Occipital lobe (tissue), 3 donors: ENCODE measurements at places on chromosomes 2 and 18.

- no peak for DNase-seq
Measured at GRCh38 chr2:74882299-74882687, 48.4 kb downstream of the HK2 start.

DNA sequence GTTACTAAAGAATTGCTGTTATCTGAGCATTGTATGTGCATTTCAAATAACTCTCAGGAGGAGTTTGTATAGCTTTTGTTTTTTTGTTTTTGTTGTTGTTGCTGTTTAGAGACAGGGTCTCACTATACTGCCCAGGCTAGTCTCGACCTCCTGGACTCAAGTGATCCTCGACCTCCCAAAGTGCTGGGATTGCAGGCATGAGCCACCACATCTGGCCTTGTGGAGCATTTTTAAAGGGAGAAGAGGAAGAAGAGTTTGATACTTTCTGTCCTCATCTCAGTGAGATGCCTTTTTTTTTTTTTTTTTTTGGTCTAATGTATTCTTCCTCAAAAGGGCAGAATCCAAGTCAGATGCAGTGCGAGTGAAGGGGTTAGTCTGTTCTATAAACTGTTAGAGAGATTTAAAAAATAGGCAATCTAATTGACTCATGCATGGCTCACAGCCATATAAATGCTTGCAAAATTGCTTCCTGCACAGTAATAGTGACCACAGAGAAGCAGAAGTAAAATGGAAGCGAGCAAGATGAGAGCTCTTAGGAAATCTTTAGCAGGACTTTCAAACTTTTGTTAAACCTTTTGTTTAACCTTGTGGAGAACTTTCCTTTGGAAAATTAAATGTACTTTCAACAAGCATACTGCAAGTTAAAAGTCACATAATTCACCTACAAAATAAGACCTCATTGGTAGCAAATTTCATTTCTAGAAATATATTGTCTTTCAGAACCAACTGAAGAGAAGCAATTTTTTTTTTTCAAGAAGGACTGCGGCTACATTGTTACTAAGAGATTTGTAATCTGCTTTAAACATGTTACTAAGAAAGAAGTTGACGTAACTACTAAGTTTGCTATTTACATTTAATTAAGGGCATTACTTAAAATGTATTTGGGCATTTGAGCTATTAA, 52.3 kb upstream of the ROCK1 start:
- no peak for DNase-seq

DNA sequence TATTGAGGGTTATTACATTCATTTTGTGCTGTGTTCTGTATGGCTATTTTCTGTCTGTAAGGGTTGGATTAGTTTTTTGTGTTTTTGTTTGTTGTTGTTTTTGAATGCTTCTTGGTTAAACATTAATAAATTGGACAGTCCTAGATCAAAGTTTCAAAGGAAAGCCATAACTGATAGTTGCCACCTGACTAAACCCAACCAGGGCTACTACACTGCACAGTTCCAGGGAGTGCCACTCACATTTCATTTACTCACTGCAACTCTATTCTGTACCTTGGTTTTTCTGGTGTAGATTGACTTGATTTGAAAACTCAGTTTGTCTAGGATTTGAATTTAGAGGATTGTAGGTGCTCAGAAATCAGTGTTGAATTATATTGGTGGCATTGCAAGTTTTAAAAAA, 6.4 kb downstream of the MYL12B start:
- DNase-seq: no peak

DNA sequence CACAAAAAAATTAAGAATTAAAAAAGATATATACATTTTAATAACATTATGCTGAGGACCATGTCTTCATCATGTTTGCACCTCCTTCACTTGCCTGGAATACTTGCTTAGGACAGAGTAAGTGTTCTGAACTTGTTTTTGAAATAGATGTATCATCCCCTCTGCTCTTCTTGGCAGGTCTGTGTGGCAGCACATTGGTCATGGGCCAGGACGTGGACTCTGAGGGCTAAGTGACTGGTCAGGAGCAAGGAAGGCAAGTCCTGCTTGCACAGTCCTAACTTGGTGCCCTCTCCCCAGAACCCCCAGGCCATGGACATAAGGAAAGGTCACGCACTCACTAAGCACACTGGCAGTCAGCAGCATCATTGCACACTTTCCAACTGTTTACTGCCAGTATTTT, 95.8 kb downstream of the PTPRM start:
- no peak for DNase-seq
